ENCODE measurements at places on chromosomes 2 and 18.

DNA sequence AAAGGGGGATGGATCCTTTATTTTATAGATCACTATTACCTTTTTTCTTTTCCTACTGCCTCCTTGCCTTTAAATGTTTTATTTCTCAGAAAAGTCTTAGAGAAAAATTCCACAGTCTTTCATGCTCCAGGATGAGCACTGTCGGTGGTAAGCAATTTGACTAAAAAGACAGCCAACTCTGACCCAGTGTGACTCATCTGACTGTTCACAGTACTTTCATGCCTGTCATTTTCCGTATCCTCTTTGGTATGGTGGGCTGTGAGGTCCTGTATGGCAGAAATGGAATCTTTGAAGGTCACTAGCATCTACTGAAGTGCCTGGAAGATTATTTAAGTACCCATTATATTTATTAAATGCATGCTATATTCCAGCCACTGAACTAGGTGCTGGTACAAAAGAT, 2.1 kb upstream of the RFTN2 start:
- no peak for DNase-seq

DNA sequence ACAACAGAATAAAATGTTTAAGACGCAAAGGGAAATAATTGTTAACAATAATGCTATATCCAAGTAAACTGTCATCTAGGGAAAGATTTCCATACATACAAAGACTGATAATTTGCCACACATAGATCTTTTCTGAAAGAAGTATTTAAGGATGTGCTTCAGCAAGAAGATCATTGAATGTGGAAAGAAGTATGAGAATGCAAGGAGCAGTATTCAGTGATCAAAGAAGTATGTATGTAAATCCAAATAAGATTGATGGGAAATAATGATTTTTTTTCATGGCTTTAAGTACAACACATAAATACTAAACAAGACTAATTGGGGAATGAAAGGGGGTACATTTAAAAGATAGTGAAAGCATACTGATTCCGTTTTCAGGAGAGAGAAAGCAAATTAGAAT, 410.4 kb upstream of the HS6ST1 start:
- no peak for DNase-seq

- no peak for DNase-seq
Measured at GRCh38 chr2:33317369-33318007, 159.0 kb upstream of the RASGRP3 start.

DNA sequence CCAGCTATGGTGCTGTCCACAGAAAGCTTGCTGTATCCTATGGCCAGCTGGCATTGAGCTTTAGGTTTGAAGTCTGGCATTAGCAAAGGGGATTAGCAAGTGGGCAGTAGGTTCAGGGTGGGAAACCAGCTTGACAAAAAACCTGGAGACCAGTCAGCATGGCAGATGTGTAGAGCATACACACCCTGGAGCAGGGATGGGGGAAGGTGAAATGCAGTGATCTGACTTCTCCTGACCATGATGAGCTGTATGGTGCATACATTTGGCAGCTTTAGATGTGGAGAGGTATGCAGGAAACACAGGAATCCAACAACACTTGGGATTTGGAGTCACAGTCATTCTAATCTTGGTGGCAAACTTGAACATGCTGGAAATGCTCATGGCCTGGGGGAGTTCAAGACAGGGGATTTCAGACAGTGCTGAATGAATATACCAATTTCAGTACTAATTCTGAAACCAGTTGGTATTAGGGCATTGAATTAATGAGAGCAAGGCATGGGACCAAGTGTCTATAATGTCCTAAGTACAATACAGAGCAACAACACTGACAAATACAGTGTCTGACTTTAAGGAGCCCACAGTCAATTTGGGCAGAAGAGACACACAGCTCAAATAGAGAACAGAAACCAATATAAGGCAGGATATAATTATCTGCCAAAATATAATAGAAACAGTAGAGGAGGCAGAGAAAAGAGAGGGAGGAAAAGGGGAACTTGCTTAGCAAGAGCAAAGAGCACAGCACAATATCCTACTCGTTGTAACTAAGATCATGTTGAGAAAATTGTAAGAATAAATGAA, 11.8 kb downstream of the ARHGAP15 start:
- no peak for DNase-seq

GRCh38 chr18:73940721-73941120, 206.9 kb downstream of the FBXO15 start:
- DNase-seq: no peak
